MG63 (cell line): ENCODE measurements at places on chromosomes 7 and 10. TPM values are rescaled to one million over a fixed set of nuclear protein-coding genes. Genes with fewer than 3 reads are reported as not detected.

ANXA8L1 gene
- total RNA-seq, result 2.0 TPM in 1 of 2 replicates, not detected in the other

C7orf57 gene
- total RNA-seq, result 0.23 TPM in 1 of 2 replicates, not detected in the other

FAM13C gene
- 0.16 TPM in 1 of 2 replicates, not detected in the other for total RNA-seq

HMX2 gene
- 0.07 and 6.0 TPM in 2 replicates for total RNA-seq

COX19 gene
- 4.4 and 10.1 TPM in 2 replicates for total RNA-seq

CCL26 gene
- total RNA-seq, result 22.3 and 44.7 TPM in 2 replicates
